ENCODE measurements at places on chromosomes 5 and 9.

GRCh38 chr9:112086627-112087026 is 88.5 kb downstream of the SUSD1 start:
- DNase-seq = no peak

GRCh38 chr5:86909418-86910295 is 291.9 kb downstream of the COX7C start:
- DNase-seq = no peak

- DNase-seq = no peak
Measured at GRCh38 chr9:6566409-6567139, 79.0 kb downstream of the GLDC start.

DNA sequence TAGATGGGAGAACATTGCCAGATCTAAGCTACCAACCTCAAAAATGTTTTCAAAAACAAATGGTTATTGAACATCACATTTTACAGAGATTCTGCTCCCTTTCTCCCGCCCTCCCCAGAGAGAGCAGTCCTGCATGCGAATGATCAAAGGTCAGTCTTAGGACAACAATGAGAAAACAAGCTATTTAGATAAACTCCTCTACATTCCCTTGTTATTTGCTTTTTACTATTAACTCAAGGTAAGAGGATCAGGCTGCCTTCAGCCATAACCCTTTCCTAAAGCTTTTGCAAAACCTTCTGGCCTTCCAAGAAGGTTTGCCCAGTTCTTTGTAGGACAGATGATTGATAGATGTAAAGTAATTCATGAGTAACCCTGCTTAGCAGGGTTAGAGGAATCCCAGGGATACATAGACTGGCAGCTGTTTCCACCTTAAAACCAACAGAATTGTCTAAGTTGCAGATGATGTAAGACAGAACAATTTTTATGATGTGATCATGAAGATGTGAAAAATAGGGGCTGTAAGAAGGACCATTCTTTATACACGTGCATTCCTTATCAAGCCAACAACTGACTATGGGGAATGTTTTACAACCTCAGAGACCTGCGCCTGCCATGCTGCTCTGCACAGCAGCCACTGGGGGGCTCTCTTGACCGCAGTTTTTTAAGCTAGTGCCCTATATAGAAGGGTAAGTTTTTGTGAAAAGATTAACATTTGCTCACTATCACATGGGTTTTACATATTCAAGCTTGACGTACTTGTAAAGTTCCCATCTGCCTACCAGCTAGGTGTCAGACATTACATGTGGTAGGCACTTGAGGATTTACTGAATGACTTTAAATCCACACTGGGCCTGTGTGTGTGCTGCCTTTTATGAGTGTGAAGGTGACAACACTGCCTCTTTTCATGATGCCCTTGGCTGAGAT is 2.3 kb upstream of the ZNF782 start:
- peak; percentile 56 for DNase-seq

- no peak for DNase-seq
Measured at GRCh38 chr5:116032991-116033390, 719 bp downstream of the ARL14EPL start.

- no peak for DNase-seq
Measured at GRCh38 chr9:18421391-18421790, 52.6 kb upstream of the ADAMTSL1 start.

- DNase-seq = no peak
Measured at GRCh38 chr5:126199467-126199866, 223.7 kb upstream of the GRAMD2B start.

DNA sequence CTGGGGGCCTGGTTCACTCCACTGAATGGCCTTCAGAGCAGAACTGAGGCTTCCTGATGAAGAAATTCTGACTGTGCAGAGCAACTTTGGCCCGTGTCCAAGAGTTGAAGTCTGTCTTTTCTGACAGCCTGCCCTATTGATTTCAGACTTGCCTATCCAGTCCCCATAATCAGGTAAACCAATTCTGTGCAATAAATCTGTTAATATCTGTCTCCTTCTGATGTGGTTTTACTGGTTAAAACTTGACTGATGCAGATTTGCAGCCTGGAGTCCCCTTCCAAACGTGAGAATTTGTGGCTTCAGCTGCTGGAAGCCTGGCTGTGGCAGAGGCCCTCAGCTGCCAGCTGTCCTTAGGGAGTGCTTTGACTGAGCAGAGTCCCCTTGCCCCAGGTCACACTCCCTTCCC is 283.9 kb upstream of the ANKRD55 start:
- DNase-seq = no peak

DNA sequence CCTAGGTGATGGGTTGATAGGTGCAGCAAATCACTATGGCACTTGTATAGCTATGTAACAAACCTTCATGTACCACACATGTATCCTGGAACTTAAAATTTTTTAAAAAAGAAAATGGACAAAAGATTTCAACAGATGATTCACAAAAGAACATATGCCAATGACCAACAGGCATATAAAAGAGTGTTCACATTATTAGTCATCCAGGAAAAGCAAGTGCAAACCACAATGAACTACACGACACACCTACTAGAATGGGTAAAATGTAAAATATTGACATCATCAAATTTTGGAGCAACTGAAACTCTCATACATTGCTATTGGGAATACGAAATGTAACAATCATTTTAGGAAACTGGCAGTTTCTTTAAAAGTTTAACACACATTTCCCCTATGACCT is 109.9 kb downstream of the YIPF5 start:
- DNase-seq = no peak

- DNase-seq = no peak
Measured at GRCh38 chr9:38250279-38251035, 142.0 kb upstream of the ALDH1B1 start.

DNA sequence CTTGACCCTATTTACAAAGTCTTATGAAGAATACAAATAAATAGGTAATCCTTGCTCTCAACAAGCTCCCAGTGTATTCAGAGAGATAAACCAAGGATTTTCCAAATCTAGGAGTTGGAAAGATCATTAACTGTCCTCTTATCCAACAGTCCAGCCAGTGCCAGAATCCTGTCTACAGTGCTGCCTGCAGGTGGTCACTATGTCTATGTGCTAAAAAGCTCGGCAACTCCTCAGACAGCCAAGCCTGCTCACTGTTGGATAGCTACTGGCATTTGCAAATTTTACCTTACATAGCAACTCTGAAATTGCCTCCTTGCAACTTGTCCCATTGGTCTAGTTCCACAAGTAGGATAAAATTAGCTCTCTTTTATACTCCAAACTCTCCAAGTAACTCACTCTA is 187.4 kb downstream of the DCP2 start:
- DNase-seq = no peak

- DNase-seq = no peak
Measured at GRCh38 chr9:106106396-106106795, 412.1 kb downstream of the TMEM38B start.

- no peak for DNase-seq
Measured at GRCh38 chr5:128192368-128192767, 108.8 kb downstream of the SLC12A2 start.

GRCh38 chr9:101457003-101457402 is 21.4 kb upstream of the ALDOB start:
- no peak for DNase-seq

DNA sequence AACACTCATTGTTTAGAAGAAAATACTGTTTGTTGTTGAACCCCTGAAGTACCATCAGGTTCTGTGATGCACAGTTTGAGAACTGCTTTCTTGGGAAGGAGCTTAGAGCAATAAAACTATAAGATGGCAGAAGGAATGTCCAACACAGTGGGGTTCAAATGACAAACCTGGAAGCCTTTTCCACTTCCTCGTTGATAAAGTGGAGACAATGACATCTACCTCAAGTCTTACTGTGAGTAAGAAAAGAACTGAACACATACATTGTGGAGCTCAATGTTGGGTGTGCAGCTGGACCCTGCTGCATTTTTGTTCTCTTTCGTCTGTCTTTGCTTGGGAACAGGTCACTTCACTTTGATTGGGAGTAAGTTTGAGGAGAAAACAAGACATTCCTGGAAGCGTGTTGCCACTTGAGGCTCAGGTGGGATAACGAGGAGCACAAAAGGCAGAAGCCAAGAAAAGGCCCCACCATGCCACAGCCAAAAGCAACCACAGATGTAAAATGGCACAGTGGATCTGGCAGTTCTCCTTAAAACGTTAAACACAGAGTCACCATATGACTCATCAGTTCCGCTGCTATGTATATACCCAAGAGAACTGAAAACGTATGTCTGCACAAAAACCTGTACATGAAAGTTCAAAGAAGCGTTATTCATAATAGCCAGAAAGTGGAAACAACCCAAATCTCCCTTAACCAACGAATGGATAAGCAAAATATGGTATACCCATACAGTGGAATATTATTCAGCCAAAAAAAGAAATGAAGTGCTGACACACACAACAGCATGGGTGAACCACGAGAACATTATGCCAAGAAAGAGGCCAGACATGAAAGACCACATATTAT is 42.9 kb upstream of the SUB1 start:
- peak; percentile 12 for DNase-seq

- DNase-seq = no peak
Measured at GRCh38 chr9:73216100-73216499, 64.4 kb downstream of the ANXA1 start.

DNA sequence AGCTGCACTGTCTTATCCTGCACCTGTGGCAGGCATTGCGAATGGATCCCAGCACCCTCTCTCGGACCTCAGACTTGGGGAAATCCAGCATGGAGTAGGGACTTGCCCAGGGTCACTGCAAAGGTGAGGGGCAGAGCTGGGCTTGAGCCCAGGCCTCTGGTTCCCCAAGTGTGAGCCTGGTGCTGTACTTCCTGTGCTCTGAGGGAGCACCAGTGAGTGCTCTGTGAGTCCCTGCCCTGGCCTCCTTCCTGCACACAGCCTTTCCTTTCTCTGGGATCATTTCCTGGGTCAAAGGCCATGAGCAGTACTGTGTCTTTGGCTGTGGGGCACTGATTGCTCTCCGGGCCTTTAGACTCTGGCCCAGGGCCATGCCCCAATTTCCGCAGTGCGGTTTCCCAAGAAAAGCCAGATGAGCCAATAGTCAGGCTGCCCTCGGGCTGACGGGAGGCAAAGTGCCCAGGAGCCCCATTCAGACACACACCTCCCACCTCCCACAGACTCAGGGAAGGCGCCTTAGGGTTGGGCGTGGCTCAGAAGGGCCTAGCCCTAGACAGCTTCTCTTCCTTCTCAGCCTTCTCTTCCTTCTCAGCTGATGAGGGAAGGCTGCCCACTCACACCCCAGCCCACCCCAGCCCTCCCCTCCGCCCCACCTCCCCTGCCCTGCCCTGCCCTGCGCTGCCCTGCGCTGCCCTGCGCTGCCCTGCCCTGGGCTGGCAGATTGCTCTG is 23.3 kb upstream of the TRIM14 start:
- DNase-seq = no peak

DNA sequence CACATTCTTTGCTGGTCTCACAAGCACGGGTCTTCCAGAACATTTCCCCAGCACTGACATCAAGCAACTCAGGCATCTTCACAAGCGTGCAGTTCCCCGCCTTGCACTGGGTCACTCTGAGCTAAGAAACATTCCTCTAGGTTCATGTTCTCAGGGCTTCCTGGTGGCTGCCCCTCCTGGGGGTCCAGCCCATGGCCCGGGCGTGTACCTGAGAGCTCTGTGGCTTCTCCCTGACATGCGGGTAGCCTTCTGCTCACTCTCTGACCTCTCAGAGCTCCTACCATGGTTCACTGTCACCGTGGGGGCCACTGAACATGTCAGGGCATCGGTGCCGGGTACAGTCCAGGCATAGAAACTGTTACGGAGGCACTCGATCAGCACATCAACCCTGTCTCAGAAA is 87.5 kb downstream of the OLFM1 start:
- DNase-seq = no peak

DNA sequence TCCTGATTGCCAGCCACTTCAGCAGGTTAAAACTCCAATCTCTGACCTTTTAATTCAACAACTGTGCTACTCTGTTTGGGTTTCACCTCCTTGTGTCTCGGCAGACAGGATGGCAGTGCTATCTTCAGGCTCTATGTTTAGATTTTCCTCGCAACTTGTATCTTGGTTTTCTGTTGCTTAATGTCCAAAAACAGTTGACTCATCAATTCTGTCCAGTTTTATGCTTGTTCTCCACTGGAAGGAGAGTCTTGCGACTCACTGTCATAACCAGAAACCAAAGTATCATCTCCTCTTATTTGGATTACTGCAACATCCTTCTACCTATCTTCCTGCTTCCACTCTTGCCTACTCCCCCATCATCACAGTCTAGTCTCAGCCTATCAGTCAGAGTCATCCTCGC is 130.9 kb upstream of the ADAMTS16 start:
- no peak for DNase-seq

- DNase-seq = no peak
Measured at GRCh38 chr5:96565582-96566265, 96.5 kb upstream of the CAST start.

DNA sequence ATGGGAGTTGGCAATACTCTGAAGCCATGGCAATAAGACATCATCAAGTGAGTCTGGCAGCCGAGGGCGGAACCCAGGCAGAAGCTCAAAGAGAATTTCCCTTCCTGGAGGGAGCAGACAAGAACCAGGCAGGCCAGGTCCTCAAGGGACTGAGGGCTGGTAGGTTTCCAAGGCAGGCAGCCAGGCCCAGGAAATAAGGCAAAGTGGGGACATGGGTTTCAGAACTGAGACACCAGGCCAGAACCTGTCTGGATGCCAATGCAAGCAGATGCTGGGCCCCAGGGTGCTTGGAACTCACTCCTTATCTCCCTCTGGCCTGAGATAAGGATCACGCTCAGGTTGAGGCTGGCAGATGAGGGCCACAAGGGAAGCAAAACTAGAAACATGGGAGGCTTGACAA is 8.9 kb downstream of the TSSK1B start:
- no peak for DNase-seq

DNA sequence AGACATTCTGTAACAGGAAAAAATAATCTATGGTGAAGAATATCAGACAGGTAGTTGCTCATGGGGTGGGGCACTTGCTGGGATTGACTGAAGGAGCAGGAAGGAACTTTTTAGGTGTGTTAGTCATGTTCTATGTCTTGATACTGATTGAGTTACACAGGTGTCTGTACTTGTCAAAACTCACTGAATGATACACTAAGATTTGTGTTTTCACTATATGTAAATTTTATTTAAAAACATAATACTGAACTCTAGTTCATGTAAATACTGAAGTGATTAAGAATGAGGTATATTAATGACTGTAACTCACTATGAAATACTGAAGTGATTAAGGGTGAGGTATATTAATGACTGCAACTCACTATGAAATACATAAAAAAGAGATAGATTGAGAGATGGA is 28.5 kb downstream of the IL6ST start:
- DNase-seq = no peak

- no peak for DNase-seq
Measured at GRCh38 chr9:35726931-35727330, 5.1 kb downstream of the TLN1 start.

DNA sequence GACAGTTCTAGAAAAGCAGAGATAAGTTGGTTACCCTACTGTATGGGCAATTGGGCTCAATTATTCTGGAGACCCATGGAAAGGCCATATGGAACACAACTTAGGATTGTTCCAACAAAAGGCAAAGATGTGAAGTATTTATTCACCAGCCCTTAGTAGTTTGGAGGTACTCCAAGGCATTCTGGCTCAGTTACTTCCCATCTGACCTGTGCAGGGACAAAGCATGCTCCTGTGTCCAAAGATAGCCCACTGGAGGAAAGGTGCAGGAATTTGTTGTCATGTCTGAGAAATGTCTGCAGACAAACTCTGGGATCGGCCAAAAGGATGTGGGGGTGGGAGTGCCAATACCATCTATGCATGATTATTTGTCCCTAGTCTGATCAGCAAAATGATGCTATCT is 279.5 kb upstream of the PTGER4 start:
- DNase-seq = no peak

GRCh38 chr5:172835290-172835993 is 1.4 kb downstream of the ERGIC1 start:
- no peak for DNase-seq

- no peak for DNase-seq
Measured at GRCh38 chr9:127418037-127418471, 6.1 kb upstream of the ZNF79 start.

GRCh38 chr5:132761321-132762240 is 14.4 kb downstream of the CCNI2 start:
- DNase-seq = no peak
